ENCODE measurements at places on chromosomes 1 and 21.

DNA sequence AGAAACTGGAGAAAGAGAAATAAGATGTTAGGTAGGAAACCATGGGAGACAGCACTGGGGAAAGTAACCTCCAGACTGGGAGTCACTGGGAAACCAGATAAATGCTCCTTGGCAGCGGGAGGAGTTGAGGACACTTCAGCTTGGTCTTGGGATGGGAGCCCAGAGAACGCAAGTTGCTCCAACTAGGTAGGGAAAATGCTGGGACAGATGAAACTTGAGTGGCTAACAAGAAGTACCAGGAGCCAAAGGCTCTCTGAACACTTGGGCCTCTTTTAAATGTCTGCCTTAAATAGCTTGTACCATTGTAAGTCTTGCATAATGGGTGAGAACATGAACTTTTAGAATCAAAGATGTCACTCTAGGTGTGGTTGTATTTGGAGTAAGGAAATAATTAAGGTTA lies 3.0 kb downstream of the NMNAT1 start:
- DNase-seq, result no peak

GRCh38 chr1:70458131-70458530 lies 47.1 kb downstream of the CTH start:
- DNase-seq, result no peak

- DNase-seq, result no peak
These were observed 1.9 kb upstream of the SLC27A3 start for GRCh38 chr1:153773096-153773921.

DNA sequence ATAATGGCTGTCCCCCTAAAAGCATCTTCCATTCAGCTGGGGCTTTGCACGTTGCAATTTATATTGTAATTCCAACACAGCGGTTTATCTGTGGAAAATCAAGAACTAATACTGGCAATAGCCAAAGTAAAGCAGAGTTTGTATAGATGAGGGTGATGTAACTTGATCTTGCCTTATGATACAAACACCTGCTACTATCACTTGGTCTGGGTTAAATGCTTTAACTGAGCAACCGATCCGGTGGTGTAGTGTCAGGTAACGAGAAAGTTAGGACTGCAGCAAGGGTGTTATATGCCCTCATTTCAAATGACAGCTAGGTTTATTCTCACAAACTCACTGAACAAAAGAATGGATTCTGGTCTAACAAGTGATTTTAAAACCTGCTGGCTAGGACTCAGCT lies 47.3 kb upstream of the PLPPR4 start:
- no peak for DNase-seq

- DNase-seq, result no peak
These were observed 2.0 kb downstream of the KIAA0319L start for GRCh38 chr1:35555212-35555584.

DNA sequence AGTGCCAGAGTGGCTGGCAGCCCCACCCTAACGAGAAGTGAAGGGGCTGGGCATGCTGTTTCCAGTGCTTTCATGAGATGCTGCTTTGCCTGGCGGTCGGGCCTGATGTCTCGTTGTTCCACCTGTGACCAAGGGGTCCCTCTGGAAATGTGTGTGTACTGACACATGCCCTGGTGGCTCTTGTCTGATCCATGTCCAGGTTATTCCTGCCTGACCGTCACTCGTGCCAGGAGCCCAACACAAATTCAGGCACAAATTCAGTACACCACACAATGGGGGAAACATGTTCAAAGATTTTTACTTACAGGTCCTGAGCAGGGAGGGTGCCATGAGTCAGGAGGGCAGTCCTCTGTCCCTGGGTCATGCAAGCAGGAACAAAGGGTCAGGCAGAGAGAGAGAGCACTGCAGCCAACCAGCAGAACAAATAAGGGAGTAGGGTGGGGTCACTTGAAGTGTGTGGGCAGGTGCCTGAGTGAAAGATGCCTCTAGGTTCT lies 76.3 kb downstream of the ADARB1 start:
- no peak for DNase-seq

DNA sequence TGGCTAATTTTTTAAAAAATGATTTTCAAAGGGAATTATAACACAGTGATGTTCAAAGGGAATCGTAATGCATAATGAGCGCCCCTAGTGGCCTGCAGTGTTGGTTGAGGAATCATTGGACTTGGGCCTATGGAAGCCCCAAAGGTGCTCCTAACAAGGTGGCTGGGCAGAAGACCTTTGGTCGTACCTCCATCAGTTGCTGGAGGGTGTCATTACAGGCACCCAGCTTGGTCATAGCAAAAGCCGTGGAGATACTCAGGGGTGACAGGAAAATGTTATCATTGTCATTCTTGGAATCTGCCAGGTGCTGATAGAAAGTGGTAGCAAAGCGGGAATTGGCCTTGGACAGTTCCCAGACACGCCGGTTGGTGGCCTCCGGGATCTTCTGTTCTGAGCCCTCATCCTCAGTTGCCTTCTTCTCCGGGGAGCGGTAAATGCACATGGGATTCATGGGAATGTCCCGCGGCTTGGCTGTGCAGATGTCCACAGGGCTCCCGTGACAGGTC lies 2.7 kb downstream of the SERPINC1 start:
- no peak for DNase-seq

GRCh38 chr1:40932006-40932405 lies 47.5 kb upstream of the CTPS1 start:
- no peak for DNase-seq

GRCh38 chr21:24955275-24955961 lies 651.9 kb downstream of the MRPL39 start:
- DNase-seq, result no peak

GRCh38 chr21:38181096-38181495 lies 75.7 kb upstream of the KCNJ15 start:
- DNase-seq, result no peak

Data from esophagus squamous epithelium (tissue), 5 donors.